GM20000 (cell line): ENCODE measurements at places on chromosomes 1 and 21.

DNA sequence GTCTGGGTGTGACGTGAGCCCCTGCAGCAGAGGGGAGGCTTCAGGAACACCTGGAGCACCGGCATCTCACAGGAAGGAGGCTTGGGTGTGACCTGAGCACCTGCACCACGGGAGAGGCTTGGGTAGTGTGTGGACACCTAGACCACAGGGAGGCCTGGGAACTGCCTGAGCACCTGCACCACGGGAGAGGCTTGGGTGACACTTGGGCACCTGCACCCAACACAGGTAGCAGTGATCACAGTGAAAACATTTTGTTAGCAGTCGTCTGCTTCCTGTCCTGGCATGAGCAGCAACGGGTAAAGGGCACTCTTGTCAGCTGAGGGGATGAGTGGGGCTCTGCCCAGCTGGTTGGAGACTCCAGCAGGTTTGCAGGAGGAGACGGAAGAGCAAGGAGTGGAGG lies 22.4 kb downstream of the LRRC3 start:
- DNase-seq = no peak

GRCh38 chr1:162007466-162007865 lies 16.2 kb downstream of the OLFML2B start:
- DNase-seq = no peak

GRCh38 chr1:6795661-6796060 lies 10.4 kb downstream of the CAMTA1 start:
- no peak for DNase-seq

- DNase-seq = no peak
Measured at GRCh38 chr1:64691626-64692025, 53.2 kb upstream of the RAVER2 start.
